ENCODE measurements at places on chromosomes 11 and 22.

DNA sequence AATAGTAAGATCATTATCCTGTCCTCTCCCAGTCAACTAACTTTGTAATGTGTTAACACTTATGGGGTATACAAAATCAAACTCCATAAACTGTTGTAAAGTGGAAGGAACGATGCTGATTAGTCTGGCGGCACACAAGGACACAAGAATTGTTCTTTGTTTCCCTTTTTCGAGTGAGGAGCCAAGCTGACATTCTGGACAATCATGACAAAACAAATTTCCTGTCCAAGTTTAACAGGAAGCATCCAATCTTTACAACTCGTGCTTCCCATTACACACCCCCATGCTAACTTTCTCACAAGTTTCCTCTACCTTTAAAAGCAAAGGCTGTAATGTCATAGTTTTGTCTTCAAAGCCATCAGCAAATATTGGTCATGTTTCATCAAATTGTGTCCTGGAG, 20.4 kb upstream of the LDLRAD3 start:
- DNase-seq = peak; percentile 53

GRCh38 chr11:12687216-12687623, 13.0 kb downstream of the TEAD1 start:
- DNase-seq = no peak

- DNase-seq = no peak
Observed at GRCh38 chr22:20579273-20580120, 72.1 kb downstream of the MED15 start.

- DNase-seq = no peak
Observed at GRCh38 chr11:117492578-117493251, 165.1 kb downstream of the CEP164 start.

- DNase-seq = no peak
Observed at GRCh38 chr11:132551016-132551415, 981.3 kb downstream of the OPCML start.

DNA sequence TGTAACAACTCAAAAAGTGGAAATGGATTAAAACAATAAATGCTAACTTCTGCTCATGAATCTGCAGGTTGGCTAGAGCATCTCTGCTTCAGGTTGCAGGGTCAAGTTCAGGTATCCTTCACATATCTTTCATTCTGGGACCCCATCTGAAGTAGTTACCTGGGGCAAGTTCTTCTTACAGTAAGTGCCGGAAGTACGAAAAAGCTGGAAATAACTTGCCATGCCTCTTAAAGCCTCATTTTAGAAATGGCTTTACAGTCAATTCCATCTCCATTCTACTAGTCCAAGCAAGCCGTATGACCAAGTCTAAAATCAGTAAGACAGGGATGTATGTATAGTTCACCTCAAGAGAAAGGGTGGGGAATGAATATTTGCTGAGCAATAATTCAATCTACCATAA, 93.7 kb downstream of the FCHSD2 start:
- no peak for DNase-seq

- peak; percentile 45 for DNase-seq
Observed at GRCh38 chr22:37186228-37186996, 1.6 kb downstream of the C1QTNF6 start.

GRCh38 chr11:76102802-76103201, 103.5 kb downstream of the WNT11 start:
- peak; percentile 7 for DNase-seq

GRCh38 chr22:33697640-33698039, 222.6 kb downstream of the LARGE1 start:
- no peak for DNase-seq

- DNase-seq = no peak
Observed at GRCh38 chr11:71294846-71295600, 42.6 kb upstream of the SHANK2 start.

- DNase-seq = no peak
Observed at GRCh38 chr22:35521358-35522224, 19.0 kb upstream of the RASD2 start.

- DNase-seq = peak; percentile 92
Observed at GRCh38 chr22:30609260-30610185, 2.5 kb downstream of the TCN2 start.

GRCh38 chr11:3152471-3153110, 12.5 kb downstream of the OSBPL5 start:
- DNase-seq = no peak

- DNase-seq = no peak
Observed at GRCh38 chr22:45833613-45834012, 143.3 kb downstream of the WNT7B start.

DNA sequence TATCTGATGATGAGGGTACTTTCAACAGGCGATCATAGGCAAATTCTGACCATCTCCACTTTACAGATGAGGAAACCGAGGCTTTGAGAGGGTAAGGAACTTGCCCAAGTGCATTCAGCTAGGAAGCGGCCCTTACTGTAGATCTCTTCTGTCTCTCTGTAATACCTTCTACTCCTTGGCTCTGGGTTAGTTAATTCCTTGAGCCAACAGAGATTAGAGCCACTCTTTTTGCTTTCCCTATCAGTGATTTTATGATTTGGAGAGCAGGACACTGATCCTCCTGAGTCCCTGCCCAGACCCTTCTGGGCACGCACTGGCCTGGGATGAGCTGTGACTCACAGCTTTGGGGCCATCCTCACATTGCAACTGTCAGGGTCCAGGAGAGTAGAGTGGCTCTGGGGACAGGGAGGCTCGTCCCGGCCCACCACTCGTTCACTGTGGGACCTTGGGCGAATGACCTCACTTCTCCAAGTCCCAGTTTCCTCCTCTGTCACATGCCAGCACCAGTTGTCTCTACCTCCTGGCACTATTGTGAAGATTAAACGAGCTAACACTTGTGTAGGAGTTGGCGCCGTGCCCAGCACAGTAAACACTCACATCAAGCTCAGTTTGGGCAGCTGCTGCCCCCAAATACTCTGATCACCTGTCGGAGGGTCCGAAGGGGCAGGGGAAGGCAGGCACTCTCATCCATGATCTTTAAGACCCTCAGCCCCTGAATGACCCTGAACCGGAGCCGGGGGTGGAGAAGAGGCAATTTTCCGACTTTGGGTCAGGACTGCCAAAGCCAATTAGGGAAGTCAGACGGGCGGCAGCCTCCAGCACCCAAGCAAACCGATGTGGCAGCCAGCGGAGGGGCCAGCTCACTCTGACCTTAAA, 235.0 kb downstream of the MIAT start:
- DNase-seq = no peak

DNA sequence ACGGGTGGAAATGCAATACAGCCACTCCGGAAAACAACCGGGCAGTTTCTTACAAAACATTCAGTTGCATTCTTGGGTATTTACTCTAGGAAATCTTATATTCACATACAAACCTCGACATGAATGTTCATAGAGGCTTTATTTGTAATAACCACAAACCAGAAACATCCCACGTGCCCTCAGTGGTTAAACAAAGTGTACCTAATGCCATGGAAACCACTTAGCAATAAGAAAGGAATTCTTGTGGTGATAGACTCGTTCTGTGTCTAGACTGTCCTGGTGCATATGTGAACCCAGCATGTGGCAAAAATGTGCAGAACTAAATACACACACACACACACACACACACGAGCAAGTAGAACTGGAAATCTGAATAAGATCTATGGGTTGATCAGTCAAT, 1073.3 kb downstream of the TBC1D22A start:
- DNase-seq = no peak

- DNase-seq = no peak
Observed at GRCh38 chr11:81255895-81256294, 1477.8 kb downstream of the FAM181B start.

DNA sequence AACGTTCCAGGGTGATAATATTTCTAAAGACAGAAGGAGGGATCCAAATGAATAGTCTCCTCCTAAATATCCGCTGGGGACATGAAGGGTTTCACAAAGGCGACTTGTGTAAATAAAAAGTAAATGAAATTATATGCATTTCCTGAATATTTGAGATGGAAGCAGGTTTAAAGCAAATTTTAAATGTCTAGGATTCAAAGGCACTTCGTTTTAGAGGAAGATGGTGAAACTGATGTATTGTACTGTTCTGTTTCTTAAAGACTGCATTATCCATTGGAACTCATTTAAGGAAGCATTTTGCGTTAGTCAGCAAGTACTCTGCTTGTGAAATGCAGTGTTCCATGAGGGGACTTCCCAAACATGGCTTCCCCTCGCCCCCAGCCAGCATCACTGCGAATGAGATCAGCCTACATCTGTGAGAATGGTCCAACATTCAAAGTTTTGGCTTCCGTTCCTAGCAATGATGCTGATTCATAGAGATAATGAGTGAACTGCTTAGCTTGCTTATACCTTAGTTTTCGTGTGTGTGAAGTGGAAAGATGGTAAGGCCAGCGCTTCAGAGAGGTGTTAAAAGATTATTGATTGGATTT, 1.5 kb downstream of the RAB39A start:
- DNase-seq = peak; percentile 85

GRCh38 chr11:28110108-28110820, 2.1 kb downstream of the METTL15 start:
- DNase-seq = peak; percentile 87

- no peak for DNase-seq
Observed at GRCh38 chr11:62122076-62122475, 1.7 kb upstream of the INCENP start.

- peak; percentile 52 for DNase-seq
Observed at GRCh38 chr11:110093407-110094297, 460 bp downstream of the ZC3H12C start.

DNA sequence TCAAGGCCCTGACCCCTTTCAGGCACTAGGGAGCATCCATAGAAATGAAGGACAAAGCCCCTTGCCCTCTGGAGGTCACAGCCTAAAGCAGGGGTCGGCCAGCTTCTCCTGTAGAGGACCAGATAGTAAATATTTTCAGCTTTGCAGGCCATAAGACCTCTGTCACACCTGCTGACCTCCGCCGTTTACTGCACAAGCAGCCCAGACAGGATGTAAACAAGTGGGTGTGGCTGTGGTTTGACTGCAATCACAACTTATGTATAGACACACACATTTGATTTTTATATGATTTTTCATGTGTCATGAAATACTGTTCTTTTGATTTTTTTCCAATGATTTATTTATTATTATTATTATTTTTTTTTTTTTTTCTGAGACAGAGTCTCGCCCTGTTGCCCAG, 34.3 kb downstream of the KIAA1671 start:
- no peak for DNase-seq

DNA sequence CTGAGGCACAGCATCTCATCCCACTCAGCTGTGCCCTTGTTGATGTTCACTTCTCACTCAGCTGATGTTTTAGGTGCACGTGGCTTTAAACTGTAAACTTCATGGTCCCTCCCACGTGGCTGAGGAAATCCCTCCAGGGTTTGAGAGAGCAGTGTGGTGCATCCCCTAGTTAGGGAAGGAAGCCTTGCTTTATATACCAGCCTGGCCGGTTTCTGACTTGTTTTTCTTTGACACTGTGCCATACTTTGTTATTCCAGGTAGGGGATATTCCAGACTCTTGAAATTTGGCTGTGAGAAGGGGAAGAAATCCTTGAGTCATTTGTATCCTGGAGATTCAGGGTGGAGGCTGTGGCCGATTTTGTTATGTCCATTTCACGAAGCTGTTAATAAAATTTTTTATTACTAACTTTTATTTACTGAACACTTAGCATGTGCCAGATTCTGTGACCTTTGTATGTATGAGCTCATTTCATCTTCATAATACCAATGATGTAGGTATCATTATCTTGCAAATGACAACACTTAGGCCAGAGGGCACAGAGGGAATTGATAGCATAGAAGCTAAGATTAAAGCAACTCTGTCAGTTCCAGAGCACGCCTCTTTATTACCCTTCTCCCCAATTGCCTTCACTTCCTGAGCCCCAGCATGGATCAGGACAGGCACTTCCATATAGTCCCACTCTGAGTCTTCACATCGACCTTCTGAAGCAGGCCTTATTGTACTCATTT, 116.6 kb downstream of the NAV2 start:
- no peak for DNase-seq

DNA sequence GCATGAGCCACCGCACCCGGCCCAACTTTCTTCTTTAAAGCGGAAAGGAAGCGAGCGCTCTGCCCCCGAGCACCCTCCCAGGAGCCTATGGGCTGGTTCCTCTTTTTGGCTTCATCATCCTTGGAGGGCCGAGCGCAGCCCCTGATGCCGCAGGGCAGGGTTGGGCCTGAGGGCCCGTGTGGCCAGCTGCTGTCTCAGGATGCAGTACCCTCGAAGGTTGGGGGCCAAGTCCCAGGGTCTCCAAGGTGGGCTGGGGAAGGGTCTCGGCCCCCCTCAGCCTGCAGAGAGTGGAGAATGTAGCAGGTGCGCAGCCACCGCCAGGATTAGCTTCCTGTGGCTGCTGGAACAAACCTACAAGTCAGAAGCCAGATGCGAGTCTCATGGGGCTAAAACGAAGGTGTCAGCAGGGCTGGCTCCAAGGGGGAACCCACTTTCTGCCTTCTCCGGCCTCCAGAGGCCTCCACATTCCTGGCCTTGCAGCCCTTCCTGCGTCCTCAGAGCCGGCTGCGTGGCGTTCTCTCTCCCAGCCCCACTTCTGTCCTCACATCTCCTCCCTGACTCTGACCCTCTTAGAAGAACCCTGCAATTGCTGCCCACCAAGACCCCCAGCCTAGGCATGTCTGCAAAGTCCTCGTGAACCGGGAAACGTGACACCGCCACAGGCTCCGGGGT, 2.9 kb downstream of the PANX2 start:
- peak; percentile 74 for DNase-seq

- peak; percentile 95 for DNase-seq
Observed at GRCh38 chr22:49966774-49967705, 6.5 kb downstream of the PIM3 start.

GRCh38 chr11:46701078-46701654, 335 bp downstream of the ZNF408 start:
- peak; percentile 14 for DNase-seq

DNA sequence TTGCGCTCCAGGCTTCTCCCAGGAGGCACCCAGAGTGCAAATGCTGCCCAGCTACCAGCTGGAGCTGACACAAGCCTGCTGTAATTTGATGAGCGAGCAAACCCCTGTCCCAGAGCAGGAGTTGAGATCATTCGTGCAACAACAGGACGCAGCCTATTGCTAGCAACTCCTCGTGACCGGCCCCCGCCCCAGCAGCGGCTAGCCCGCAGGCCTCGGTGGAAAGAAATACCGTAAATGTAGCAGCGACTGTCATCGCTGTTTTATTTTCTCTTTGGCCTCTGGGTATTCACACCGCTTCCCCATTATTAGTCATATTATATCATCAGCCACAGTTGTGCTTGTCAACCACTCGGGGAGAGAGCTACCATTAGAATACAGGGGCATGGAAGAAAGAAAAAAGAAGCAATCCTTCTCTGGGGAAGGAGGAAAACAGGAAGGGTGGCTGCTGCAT, 59.2 kb upstream of the ATXN10 start:
- peak; percentile 91 for DNase-seq

GRCh38 chr11:118921121-118921928, 4.4 kb downstream of the BCL9L start:
- DNase-seq = peak; percentile 79

GRCh38 chr11:13647391-13647790, 21.1 kb upstream of the FAR1 start:
- no peak for DNase-seq

- peak; percentile 62 for DNase-seq
Observed at GRCh38 chr11:32374261-32374711, 61.1 kb downstream of the WT1 start.

Data from suppressor macrophage (primary cell).